ENCODE measurements at places on chromosomes 2 and 18.

DNA sequence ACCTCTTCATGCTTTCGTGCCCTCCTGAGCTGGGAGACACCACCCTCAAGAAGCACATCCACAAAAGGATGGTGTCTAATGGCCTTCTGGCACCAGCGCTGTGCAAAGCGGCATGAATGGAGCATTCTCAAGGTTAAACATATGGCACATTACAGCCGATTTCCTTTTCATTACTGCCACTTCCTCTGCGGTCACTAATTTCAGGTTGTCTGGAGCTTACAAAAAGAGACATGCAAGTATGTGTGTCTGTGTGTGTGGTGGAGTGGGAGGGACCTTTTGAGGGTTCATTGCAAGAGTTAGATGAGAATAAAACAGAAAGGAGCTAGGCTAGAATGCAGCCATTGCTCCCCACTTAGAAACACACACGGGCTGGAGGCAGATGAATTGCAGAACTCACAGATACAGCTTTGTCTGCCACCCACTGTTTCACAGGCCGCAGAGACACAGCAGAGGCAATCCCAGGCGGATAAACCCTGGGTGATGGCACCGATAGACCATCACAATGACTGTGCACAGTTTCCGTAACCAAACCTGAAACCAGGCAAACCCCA is 76.0 kb downstream of the TGIF1 start:
- peak; percentile 56 for DNase-seq

DNA sequence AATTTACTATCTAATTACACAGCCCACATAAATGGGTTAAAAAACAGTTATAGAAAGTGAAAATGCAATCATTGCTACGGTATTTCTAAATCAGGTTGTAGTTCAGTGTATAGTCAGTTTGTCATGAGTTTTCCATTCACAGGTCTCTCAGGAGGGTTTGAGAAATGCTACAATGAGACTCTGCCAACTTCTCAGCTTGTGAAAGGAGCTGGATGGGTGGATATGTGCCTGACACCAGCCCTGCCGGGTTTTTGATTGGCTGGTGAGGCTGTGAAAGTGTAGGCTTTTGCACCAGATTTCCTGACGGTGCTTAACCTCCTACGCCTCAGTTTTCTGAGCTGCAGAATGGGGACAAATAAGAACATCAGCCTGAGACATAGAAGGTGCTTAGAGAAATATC is 102.6 kb upstream of the SMIM21 start:
- DNase-seq = no peak

DNA sequence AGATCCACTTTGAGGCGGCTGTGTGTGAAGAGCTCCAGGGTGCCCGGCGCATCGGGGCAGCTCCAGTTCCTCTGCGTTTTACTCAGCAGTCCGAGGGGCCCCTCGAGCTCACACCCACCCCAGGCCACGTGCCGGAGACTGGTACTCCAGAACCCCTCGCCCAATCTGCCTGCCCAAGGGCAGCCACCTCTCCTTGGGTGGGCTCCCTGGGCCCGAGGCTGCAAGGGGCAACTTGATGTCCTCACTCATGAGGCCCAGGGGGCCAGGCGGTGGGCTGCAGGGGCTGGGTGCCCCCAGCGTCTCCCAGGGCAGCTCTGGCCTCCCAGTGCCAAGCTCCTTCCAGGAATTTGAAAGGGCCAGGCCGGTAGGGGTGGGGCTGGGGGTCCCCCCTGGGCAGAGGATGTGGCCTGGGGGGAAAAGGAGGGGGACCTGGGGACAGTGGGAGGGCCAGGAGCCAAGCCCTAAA is 16.7 kb downstream of the RAMP1 start:
- no peak for DNase-seq

DNA sequence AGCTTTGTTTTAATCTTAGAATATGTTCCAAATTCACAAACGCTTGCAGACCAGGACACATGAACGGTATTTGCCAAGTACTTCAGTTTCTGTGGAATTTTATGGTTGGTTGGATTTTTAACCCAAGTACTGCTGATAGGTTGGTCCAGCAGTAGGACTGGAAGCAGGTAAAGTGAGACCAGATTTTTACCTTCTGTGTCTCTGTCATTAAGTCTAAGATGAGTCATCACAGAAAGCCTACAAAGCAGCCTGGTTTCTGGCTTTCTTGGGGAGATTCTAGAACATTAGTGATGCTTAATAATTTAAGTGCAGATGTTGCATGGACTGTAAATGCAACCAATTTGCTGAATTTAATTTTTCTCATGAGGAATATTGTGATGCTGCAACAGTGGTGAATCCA is 100.5 kb downstream of the SCG2 start:
- DNase-seq = no peak

DNA sequence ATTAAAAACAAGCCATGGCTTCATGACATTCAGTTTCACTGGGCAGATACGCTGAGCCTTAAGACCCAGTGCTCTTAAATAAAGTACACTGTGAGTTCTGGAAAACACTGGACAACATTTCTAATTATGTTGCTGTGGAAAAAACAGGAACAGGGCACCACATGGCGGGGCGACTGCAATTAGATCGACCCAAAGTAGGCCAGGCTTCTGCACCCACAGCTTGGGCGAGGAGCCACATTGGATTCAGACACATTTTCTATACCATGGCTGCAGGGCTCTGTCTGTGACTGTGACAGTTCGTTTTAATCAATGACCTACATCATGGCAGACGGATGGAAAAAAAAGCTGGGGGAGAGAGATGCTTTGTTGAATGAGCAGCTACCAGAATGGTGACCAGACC is 227.2 kb upstream of the HS6ST1 start:
- DNase-seq = no peak

DNA sequence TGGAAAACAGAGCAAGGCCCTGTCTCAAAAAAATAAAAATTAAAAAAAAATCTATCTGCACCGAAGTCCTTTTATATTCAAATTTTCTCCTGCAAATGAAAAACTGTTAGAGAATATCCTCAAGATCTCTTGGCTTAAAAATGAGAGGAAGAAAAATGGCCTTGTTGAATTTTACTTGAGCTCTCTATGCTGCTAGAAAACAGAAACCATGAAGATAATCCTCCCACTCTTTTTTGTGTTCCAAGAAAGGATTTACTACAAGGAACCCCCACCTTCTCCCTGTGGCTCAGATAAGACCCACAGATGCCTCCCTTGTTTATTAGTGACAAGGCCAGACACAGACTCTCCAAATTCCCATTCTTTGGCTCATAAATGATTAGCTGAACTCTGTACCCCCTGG is 71.0 kb downstream of the SGPP2 start:
- no peak for DNase-seq

DNA sequence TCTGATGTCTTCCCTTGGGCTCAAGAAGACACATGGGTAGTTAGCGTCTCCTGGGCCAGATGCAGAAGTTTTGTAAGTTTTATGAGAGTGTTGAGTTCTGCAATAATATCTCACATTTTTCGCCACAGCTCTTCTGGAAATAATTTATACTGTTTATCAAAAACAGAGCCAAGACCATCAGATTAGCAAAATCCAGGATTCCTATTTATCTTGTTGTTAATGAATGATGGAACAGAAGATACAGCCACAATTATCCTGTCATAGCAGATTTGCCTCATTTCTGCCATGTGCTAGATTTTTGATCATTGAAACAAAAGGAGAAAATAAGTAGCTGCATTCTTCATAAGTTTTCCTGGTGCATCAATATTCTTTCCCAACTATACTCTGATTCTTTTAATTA is 1048.6 kb upstream of the KLHL29 start:
- no peak for DNase-seq

DNA sequence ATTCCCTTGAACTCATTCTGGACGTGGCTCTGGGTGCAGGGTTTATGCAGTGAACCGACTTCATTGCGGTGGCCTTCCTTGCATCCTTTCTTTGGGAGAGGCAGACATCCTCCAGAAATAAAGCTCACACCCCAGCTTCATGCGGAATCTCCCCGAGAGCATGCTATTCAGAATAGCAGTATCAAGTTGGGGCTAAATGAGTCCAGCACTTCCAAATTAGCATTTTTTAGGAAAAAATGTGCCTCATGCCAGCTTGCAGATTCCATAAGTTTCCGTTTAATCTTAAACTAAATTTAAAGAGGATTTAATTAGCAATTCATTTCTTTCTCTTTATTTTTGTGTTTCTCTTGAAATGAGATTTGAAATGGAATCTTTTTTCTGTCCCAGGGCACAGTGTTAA is 107.4 kb upstream of the HDAC4 start:
- DNase-seq = no peak

DNA sequence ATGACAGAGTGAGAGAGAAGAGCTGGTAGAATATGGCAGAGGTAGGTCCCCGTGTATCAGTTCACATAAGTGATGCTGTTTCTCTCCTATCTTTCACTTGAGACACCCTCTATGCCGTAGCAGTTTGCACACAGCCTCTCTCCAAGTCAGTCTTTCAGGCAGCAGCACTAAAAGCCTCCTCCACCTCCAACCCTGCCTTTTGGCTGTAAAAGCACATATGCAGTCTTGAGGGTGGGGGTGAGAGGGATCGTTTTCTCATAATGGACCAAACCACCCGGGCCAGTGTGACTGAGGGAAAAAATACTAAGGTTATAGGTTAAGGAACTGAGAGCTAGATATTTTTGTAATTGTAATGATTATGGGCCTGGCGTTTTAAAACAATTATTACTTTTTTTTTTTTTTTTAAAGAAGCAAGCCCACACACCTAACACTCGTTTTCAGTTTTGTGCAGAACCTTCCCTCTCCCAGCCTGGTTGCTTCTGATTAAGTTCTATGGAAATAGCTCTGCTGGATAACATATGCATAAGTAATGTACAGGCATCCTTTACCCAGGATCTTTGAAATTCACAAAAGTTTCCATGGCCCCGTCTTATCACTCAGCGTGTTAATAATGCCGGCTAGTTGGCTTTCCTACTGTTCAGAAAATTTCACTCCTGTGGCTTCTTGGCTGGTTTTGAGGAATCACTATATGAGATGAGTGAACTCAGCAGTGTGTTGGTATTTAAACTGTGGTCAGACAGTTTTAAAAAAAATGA is 112.2 kb upstream of the MEIS1 start:
- no peak for DNase-seq

- no peak for DNase-seq
Observed at GRCh38 chr2:23547725-23548124, 162.7 kb downstream of the KLHL29 start.

DNA sequence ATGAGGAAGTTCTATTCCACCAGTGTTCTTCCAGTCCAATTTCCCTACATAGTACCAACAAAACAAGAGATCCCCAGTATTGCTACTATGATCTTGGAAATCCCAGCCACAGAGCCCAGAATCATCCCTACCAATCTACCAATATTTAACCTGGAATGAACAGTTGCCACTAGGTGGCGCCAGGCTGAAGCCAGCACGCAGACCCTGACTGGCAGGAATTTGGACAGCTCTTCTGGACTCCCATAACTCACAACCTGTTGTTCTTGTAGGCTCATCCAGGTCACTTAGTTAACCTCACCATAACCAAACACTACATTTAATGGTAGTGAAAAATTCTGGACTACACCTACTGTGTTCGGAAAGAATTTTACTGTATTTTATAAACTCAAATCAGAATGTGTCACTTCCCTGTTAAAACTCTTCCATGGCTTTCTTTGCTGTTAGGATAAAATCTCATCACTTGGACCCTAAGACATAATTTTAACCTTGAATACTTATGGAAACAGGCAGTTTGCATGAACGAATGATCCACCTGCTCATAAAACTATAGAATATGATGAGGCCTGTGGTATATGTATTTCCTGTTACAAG is 59.8 kb upstream of the SLC38A11 start:
- DNase-seq = peak; percentile 62

GRCh38 chr2:2098458-2099167 is 232.5 kb downstream of the MYT1L start:
- no peak for DNase-seq

Measured in fibroblast of upper back skin (primary cell).